ENCODE measurements at places on chromosomes 1 and 21.

DNA sequence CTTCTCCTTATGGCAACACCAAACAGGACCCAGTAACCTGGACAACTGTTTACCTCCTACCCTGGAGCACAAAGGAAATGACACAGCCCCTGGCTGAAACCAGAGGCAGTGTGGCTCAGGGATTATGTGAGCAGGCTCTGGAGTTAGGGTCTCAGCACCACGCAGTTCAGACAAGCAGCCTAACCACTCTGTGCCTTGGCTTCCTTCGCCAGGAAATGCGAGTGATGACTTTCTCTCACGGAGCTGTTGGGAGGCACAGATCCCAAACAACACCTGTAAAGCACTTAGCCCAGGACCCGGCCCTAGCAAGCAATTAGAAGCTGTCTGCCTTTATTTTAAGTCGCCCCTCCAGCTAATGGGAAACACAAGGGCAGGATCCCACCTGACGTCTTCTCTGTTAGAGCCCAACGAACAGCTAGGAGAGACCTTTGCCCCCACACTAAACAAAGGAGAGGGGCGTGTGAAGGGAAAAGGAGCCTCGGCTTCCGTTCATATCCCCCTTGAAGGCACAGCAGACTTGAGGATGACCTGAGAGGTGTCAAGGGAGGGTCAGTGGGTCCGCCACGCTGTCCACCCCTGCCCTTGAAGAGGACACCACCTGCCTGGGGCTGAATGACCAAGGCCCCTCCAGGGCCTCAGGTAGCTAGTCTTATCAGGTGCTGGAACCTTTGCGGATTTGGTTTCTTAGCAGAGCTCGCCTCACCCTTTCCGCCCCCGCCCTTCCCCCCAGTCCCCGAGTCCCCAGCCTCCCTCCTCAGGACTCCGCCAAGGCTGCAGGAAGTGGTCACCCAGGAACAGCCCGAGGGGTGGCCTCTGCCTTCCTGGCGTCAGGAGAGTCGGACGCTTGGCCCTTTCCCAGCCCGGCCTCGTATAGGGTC is 860 bp downstream of the TMEM63A start:
- peak; percentile 30 for DNase-seq

GRCh38 chr1:21263052-21263429 is 27.2 kb downstream of the ECE1 start:
- DNase-seq: no peak

DNA sequence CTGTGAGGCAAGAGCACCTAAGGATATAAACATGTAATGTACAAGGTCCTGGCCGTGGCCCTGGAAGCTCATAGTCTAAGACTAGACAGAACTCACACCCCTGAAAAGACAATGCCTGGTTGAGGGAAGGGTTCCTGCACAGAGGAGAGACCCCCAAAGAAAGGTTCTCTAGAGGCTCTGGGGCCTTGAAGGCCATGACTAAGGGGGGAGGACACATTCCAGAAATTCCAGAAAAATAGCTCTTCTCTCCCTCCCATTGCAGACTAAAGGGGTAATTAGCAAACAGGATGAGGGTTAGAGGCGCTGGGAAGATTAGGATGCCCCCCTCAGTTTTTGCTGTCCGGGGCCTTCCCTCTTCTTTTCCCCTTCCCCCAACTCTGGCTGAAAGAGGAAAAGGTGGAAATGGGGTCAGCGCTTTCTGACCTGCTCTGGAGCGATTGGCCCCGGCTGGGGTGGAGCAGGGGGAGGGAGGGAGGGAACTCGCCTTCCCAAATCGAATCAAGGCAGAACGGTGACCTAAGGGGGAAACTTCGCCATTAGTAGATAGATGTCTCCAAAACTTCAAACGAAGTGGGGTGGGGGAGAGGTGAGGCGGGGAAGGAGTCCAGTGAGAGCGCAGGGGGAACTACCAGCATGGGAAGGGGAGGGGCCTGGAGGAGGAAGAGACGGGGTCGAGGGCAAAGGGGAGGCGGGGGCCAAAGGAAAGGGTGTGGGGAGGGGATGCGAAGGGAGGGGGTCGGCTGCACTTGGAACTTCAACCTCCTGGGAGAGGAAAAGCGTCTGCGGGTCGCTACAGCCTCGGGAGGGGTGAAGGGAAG is 11.8 kb downstream of the PAX7 start:
- no peak for DNase-seq

DNA sequence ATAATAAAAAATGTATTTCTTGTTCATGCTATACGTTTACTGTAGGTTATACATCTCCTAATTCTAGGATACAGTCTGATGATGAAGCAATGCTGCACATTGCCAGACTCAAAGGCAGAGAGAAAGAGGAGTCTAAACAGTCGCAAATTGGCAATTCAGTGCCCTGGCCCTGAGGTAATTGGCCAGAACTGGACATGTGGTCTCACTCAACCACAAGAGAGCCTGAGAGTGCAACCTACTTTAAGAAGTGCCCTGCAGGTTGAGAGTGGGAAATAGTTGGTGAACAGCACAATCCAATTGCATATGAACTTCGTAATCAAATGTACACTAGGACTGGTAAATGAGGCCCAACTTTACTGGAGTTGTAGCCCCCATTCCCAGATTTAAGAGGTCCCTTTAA is 5.0 kb upstream of the SLC35A3 start:
- no peak for DNase-seq
